ENCODE measurements at places on chromosomes 16 and 17.

DNA sequence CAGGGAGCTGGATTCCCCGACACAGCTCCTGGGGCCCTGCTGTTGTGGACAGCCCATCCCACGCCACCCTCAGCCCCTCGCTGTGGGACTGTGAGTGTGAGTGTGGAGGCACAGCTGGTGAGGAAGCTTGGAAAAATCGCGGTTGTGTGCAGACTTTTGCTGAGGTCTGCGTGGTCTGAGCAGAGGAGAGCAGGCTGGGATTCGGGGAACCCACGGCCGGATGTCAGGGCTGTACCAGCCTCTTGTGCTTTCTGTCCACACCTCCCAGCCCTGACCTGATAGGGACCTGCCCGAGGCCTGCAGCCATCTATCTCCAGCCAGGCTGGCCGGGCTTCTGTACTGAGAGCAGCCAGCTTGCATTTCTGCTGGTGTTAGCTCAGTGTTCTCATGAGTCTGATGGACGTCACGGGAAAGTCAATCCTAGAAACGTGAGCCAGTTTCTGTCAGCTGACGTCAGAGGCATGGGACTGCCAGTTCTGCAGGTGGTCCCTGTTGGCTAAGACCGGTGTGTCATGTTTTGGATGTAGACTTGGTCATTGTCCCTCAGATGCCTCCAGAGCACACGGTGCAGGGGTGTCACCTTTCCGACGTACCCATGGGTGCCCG lies 72.8 kb upstream of the ZNF750 start:
- DNase-seq = no peak

DNA sequence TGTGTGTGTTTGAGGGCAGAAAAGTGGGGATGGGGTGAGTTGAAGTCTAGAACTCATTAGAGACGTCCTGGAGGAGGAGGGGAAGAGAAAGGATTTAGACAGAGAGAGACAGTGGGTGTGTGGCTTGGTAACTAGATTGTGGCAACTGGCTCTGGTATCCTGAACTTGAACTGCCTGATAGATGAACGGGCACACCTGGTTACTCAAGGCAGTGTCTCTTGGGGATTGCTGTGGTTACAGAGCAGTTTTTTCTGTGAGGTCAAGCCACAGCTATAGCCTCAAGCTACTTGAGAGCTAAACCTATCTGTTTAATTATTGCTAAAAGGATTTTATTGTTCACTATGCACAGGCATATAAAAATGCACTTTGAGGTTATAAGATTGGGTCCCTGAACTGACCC lies 29.8 kb upstream of the MYH2 start:
- DNase-seq = no peak

DNA sequence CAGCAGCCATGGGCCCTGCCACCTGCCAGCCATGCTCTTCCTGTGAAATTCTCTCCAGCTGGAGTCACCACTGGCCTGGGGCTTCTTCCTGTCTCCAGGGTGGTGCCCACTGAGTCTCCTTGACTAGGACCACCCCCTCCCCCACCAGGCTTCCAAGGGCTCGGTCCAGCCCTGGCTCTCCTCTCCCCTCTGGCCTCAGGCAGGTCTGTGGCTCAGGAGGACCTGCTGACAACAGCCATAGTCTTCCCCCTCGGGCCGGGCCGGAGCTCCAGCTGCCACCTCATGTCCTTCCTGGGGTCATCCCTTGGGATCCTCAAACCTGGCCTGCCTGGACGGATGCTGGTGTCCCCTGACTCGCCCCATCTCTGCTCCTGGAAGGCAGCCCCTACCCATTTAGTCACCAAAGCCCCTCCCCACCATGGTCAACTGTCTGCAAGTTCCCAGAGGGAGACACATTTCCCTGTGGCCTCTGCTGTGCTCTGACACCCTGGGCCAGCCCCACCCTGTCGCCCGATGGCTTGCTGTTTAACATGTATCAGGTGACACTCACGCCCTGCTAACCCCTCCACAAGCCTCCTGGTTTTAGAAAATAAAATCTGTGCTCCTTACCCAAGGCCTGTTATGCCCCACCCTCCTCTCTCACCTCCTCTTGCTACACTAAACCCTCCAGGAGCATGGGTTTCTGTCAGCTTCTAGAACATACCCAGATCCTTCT lies 186.2 kb downstream of the RBFOX3 start:
- DNase-seq = no peak

DNA sequence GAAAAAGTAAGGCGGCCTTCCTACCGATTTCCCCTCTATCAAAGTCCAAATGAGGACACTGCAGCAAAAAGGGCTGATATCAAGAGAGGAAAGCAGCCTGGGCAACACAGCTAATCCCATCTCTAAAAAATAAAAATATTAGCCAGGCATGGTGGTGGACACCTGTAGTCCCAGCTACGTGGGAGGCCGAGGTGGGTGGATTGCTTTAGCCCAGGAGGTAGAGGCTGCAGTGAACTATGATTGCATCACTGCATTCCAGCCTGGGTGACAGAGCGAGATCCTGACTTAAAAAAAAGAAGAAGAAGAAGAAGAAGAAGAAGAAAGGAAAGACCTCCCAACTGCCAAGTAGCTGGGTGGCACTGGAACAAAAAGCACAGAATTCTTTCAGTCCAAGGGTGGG lies 14.4 kb downstream of the CACNB1 start:
- no peak for DNase-seq

DNA sequence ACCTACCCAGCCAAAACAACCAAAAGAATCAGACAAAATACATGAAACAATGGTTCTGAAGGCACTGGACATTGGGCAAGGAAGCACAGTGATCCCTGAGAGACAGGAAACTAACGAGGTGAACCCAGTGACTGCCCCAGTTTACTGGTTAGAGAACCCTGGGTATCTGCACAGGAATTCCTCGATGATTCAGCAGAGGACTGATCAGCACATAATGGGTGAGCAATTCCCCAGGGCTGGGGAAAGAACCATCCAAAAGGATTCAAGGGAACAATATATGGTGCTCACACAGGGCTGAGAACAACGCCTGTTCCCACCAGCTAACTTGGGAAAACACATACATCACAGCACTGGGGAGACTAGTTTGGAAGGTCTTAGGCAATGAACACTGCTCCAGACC lies 167.2 kb downstream of the PARN start:
- no peak for DNase-seq

DNA sequence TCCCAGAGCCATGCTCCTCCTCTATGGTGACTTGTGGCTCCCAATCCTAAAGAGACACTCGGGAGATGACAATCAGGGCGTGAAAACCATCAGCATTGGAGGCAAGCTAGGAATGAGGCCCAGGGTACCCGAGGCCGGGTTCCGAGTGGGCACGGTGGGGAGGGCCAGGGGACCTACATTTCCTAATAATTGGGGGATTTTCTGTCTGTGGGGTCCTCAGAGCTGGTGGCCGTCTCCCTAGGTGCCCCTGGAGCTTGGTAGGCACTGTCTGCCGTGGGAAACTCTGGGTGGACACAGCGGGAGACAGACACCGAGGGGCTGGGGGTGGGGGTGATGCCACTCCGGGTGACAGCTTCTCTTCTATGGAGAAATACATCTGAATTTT lies 312.5 kb upstream of the TNRC6C start:
- DNase-seq = no peak

DNA sequence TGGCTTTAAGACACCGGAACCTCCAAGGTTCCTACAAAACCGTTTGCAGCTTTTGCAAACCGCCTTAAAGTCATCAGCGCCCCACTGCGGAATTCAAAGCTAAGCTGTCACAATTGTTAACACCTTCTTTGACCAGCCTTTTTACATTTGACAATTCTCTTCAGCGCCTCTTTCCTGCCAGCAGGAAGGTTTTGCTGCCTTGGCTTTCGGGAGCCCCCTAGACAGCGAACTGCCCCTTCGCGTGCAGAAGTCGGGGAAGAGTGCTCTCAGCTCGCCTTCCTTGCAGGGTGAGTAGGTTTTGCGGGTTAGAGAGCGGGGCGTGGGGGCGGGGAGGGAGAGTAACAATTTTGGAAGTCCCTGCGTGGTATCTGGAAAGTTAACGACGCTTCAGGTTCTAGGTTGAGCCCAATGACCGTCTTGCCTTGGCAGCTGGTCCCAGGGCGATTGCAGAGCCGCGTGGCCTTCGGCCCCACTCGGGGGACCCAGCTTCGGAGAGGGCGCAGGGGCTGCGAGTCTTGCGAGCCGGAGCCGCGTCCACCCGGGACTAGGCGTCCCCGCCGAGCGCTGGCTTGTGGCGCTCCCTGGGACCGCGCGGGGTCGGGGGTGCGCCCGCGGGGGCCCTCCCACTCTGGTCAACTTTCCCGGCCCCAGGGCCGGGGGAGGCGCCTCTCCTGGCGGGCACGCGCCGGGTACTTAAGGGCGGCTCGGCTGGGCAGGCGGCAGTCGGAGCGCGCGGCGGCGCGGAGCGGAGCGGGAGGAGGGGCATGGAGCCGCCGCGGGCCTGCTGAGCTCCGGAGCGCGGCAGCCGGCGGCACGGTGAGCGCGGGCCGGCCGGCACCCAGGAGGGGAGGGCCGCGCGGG lies at the start of gene HAS3:
HAS3 (plus strand) TSS at position 153 of the 861 bp plus-strand sequence. CDS start 3,743 bp downstream, outside the sequence.
- DNase-seq = no peak

DNA sequence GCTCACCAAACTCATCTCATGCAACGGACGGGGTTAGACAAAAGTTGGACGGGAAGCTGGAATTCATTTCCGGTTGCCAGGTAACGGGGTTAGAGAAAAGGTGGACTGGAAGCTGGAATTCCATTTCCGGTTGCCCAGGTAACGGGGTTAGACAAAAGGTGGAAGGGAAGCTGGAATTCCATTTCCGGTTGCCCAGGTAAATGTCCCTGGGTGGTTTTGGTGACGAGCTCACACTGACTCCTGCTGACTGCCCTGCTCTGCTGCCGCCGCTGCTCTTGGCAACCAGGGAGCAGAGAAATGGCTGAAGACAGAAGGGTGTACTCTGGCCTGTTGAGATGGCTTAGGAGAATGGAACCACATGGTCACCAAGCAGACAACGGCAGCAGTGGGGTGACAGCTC lies 170.3 kb upstream of the RPH3AL start:
- no peak for DNase-seq

DNA sequence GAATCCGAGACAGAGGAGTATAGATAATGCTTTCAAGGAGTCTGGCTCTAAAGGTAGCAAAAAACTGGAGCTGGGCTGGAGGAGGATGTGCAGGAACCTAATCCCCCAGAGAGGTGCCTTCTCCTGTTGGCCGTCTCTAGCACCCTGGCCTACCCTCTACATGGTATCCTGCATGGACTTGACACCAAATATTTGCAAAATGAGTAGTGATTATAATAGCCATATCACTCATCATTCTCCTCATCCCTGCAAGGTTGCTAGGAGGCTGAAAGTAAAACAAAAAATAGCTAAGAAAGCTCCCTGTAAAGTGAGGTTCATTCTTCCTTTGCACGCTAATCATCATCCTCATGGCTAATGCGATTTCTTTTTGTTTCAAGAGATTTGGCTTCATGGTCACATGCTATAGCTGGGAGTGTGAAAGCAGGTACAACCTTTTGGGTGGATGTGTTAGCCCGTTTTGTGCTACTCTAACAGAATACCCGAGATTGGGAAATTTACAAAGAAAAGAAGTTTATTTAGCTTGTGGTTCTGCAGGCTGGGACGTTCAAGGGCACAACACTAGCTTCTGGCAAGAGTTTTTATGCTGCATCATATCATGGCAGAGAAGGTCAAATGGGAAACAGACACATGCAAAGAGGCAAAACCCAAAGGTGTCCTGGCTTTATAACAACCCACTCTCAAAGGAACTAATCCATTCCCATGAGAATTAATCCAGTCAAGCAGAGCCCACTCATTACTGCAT lies 27.1 kb upstream of the CIITA start:
- no peak for DNase-seq

- no peak for DNase-seq
These were observed 21.5 kb downstream of the PARN start for GRCh38 chr16:14608604-14609003.

DNA sequence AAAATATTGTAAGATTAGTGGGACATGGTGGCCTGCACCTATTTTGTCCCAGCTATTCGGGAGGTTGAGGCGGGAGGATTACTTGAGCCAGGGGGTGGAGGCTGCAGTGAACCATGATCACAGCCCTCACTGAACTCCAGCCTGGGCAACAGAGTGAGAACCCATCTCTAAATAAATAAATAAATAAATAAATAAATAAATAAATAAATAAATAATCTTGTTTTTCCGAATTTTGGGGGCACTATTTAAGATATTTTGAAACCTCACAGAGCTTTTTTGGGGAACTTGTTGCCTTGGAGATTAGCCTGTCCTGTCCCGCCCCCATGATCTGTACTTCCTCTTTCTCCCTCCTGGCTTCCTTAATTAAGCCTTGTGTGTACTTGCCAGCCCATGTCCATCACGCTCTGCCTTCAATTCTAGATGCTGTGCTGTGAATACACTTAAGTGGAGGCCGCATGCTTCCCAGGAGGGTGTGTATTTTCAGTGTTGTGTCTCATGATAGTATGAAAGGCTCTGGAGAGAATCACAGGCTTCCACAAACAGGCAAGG lies 4.4 kb downstream of the LGALS9 start:
- DNase-seq = no peak

DNA sequence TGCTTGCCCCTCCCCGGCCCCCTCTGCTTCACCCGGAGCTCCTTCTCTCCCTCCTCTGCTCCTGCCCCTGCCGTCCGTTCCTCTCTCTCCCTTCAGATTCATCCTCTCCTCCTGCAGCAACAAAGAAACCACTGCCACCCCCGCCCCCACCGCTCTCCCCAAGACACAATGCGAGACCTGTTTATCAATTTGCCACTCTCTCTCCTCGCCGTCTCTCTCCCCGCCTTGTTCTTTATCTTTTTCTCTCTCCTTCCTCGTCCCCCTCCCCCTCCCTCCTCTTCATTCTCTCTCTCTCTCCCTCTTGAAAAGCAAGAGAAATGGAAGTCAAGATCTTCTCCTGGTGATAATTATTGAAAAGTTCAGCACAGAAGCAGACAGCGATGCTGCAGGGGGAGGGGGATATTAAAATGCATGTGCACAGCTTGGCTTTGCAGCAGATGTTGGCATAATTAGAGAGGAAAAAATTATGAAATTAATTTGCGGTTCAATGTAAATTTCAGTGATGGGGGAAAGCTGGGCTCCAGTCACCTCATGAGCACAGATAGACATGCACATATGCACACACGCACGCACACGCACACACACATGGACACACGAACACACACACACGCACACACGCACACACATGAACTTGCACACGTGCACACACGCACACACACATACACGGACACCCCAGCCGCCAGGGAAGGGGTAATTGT lies 58.1 kb upstream of the CBFA2T3 start:
- no peak for DNase-seq

- DNase-seq = no peak
These were observed 112.8 kb downstream of the ZNF778 start for GRCh38 chr16:89330177-89330856.

DNA sequence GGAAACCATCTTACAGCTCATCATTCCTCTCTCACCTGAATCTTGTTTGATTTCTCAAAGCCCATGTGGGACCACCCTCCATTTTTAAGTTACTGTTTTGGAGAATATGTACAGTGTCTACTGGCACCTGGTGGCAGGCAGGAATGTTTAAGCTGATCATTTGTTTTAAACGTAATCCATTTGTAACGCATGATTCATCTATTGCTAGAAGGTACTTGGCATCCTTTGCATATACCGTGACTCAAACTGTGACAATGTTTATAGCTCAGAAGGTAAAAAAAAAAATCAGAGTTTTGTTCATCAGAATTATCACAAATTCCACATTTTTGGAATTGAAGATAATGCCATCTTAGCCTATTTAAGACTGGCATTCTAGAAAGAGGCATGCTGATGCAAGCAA lies 1007.5 kb upstream of the EEF2KMT start:
- DNase-seq = no peak

- no peak for DNase-seq
These were observed 54.5 kb downstream of the TUBD1 start for GRCh38 chr17:59838052-59838916.
